ENCODE measurements at places on chromosomes 6 and 20.

GRCh38 chr6:157650261-157650640 lies 172.8 kb upstream of the SNX9 start:
- peak; percentile 19 for DNase-seq

DNA sequence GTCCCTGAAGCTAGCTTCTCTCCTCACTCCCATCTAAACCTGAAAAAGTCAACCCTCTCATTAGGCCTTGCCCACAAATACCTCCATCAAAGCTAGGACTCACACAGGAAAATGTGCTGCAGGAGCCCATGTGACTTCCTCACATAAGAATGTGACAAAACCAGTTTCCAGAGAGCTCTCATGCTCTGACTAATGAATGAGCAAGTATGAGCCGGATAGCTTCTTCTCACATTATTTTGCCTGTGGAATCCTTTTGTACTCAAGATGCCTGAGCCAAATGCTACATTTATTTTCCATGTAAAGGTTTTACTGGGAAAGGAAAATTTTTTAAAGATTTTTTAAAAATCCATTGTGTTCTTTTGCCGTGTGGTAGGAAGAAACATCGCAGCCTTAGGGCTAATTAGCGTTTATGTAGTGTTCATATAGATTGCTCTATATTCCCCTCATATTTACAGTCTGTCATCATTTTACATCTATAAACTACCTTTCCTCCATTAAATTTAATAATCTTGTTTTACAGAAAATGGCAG lies 68.6 kb upstream of the CCN6 start:
- DNase-seq, result no peak

GRCh38 chr6:15081447-15081846 lies 164.4 kb upstream of the JARID2 start:
- no peak for DNase-seq

GRCh38 chr6:83378621-83379388 lies 52.0 kb downstream of the ME1 start:
- DNase-seq, result no peak

- DNase-seq, result no peak
These were observed 462.4 kb upstream of the NRSN1 start for GRCh38 chr6:23663652-23664051.

DNA sequence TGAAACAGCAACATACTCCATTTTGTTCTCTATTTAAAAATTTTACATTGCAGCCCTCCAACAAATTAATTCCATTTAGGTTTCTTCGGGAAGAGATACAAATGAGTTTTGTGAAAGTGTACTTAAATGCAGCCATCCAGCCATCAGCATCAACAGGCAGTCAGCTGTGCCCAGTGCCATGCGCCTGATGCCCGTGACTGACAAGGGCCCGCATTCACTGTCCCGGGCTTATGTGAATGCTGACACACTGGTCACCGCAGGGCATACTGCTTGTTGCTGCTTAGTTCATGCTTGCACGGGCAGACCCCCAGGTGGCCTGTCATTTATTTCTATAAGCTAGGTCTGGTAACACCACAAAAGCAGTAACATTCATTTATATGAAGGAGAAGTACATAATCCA lies 224.9 kb upstream of the QKI start:
- DNase-seq, result peak; percentile 75
